CD14-positive monocyte (primary cell): ENCODE measurements at places on chromosomes 2 and 18.

DNA sequence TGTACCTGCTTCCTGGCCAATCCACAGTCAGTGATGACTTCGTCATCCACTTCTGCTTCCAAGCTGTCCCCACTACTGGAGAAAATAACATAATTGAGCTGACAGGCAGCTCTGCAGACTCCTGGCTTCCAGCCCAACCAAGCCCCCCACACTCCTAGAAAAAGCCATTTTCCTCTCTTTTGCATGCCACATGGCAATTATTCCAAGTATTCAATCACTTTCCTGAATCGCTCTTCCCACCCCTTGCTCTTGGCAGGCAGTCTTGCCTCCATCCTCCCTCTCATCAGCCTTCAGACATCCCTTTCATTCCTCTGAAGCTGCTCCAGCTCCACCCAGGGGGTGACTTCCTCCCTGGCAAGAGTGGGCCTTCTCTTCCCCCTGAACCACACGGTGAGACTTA lies 14.3 kb upstream of the ST8SIA5 start:
- no peak for DNase-seq

- no peak for DNase-seq
Measured at GRCh38 chr2:215712871-215713790, 277.3 kb upstream of the FN1 start.

GRCh38 chr2:11155381-11156035 lies at the start of gene SLC66A3:
SLC66A3 (plus strand) TSS chr2:11155467; CDS start chr2:11155547, 80 bp downstream.
- DNase-seq, result peak; percentile 73

DNA sequence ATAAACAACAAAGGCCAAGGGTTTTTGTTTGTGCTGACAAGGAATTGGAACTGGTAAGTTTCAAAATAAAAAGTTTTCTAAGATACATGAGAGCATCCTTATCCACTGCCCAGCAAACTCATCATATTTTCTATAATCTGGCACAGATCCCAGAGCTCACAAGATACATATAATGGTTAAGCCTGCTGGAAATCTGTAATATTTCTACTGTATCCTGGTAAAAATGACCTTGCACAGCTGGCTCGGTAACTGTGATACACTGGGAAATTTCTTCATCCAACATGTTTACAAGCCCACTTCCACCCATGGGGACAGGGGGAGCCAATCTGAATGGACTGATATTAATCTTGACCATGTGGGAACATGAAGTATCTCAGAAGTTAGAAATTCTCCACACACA lies 425.4 kb upstream of the MMADHC start:
- DNase-seq, result no peak

GRCh38 chr2:82789851-82790205 lies 1669.3 kb downstream of the SUCLG1 start:
- no peak for DNase-seq

DNA sequence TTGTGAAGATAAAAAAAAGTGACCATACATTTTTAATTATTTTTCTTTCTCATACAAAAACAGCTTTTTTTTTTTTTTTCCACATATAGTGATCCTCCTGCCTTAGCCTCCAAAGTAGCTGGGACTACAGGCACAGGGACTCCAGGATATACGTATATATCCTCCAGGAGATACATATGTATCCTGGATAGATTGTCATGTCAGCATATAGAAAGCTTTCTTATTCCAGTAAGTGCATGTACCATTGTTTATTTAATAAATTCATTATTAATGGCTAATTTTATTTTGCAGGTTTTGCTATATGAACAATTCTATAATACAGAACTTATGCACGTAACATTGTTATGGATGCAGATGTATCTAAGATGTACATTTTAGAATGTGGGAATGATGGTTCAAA lies 138.7 kb downstream of the DOK6 start:
- no peak for DNase-seq

- no peak for DNase-seq
Measured at GRCh38 chr18:7579176-7579917, 12.2 kb downstream of the PTPRM start.
